ENCODE measurements at places on chromosomes 1 and 21. TPM values are rescaled to one million over a fixed set of nuclear protein-coding genes. Genes with fewer than 3 reads are reported as not detected.

DNA sequence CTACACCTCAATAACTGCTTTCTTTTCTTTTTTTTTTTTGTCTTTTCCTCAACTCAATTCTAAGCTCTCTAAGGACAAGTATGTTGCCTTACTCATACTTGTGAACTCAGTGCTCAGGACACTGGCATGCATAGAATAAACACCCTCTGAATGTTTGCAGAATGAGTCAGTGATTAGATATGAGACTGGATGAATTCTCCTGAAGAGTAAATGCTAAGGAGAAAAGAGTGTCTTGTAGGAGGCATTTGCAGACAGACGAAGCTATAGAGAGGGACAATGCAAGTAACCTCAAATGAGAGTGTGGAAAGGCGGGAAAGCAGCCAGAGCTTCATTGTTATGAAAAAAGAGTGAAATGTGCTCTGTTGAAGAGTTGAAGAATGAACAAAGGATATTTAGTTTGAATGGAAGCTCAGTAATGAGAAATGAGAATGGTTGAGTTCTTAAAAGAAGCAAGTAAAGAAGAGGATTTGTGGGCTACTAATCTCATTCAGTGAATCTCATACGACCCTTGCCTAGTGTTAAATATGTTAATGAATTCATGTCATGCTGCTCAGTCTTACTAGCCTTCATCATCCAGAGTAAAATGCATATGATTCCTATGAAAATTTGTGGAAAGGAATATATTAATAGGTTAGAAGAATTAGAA is 166.1 kb upstream of the DPYD start:
- DNase-seq = no peak
- H3K27me3 ChIP-seq = no peaks in the 10 kb centered on the region
- no peaks in the 10 kb centered on the region for H3K4me1 ChIP-seq
- H3K27ac ChIP-seq = no peak overlapping the region
- H3K4me3 ChIP-seq = no peak overlapping the region

DNA sequence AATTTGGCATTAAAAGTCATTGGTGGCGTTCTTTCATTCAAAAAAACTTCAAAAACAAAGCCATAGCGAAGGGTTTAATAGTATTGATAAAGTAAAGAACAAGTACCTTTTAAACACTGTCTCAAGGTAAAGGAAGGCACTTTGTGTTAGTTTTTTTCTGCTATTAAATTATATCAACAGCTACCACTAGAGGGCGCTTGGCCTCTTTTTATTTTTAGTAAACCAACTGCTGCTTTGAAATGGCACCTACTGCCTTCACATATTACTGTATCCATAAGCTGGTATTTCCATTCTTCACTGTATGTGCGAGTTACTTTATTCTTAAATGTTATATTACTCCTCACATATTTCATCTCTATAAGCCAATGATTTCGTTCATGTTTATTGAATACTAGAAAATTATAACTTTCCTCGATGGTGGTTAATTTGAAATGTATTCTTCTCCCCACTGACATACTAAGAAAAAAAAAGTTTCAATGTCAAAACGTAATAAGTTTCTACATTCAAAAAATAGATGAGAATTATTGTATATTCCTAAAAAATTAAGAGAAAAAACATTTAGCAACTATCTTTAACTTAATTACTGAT is 125.7 kb upstream of the CXADR start:
- no peaks in the 10 kb centered on the region for H3K36me3 ChIP-seq
- H3K4me3 ChIP-seq = no peak overlapping the region
- H3K4me1 ChIP-seq = no peaks in the 10 kb centered on the region
- peak; percentile 58 for DNase-seq

Gene RNF220
- 88.7 TPM for total RNA-seq

- H3K27me3 ChIP-seq = no peaks in the 10 kb centered on the region
- H3K4me3 ChIP-seq = no peak overlapping the region
- no peaks in the 10 kb centered on the region for H3K4me1 ChIP-seq
- no peaks in the 10 kb centered on the region for H3K36me3 ChIP-seq
Measured at GRCh38 chr1:102628109-102628613, 480.2 kb downstream of the COL11A1 start.

Gene NBL1
- 29.4 TPM for total RNA-seq

DNA sequence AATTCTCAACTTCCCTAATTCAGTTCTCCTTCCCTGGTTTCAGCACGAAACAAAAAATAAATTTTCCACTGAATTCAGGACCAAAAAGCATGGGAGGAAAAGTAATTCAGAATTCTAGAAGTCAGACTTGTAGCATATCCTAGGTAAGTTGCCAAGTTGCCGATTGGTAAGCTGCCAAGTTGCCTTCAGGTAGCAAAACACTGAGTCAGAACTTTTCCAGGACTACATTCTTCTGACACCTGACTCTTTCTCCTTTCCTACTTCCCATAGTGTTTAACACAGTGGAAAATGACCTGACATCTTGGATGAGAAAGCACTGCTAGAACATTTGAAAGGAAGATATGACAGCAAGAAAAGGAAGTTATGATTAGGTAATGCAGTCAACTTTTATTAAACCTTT is 322.8 kb downstream of the SPATA17 start:
- H3K36me3 ChIP-seq = no peaks in the 10 kb centered on the region
- no peaks in the 10 kb centered on the region for H3K27me3 ChIP-seq
- H3K4me3 ChIP-seq = no peak overlapping the region
- H3K27ac ChIP-seq = no peak overlapping the region

Gene AIRE
- total RNA-seq = 0.13 TPM

Gene ORC1
- total RNA-seq = 1.2 TPM

Gene FMOD
- 113 TPM for total RNA-seq

Gene RSPH1
- 2.7 TPM for total RNA-seq

- H3K4me3 ChIP-seq = no peak overlapping the region
- H3K4me1 ChIP-seq = no peaks in the 10 kb centered on the region
- no peak overlapping the region for H3K27ac ChIP-seq
- no peaks in the 10 kb centered on the region for H3K27me3 ChIP-seq
- no peaks in the 10 kb centered on the region for H3K36me3 ChIP-seq
- DNase-seq = no peak
Measured at GRCh38 chr21:35127851-35128250, 78.7 kb upstream of the RUNX1 start.

DNA sequence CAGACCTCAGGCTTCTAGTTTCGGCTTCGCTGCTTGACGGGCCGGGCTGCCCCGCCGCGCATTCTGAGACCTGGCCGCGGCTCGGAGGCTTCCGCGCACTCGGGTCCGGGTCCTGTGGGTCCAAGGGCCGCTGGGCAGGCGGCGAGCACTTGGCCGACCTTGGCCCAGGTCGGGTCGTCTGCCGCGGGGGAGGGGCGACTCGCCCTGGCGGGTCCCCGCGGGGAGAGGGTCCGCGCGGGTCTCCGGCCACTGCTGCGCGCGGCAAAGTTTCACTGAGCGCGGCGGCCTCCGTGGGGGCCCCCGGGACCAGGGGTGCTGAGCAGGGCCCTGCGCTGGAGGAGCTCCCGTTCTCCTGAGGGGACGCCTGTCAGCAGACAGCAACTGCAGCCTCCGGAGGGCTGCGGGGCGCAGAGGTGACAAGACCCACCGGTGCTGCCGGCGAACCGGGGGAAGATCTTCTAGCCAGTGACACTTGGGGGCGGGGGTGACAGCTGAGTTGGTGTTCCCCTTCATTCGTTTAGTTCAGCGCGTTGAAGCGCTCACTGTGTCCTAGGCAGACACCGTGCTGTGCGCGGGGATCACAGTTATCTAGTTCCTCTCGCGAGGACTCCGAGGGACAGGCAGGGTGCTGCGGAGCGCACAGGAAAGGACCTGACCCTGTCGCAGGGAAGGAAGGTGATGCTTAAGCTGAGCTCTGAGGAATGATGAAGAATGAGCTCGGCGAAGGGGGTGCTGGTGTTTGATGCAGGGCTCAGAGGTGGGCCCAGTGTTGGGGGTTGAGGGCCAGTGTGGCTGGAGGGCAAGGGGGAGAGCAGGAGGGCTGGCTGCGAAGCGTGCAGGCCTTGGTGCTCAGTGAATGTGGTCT is 725 bp downstream of the MTFR1L start:
- peak overlapping the region; percentile 90 for H3K27ac ChIP-seq
- H3K4me3 ChIP-seq = peak overlapping the region; percentile 98
- H3K4me1 ChIP-seq = peaks cover 40% of the 10 kb centered on the region
- H3K36me3 ChIP-seq = no peaks in the 10 kb centered on the region

Gene CFAP45
- not detected for total RNA-seq

- no peaks in the 10 kb centered on the region for H3K36me3 ChIP-seq
- H3K27ac ChIP-seq = no peak overlapping the region
- H3K4me3 ChIP-seq = no peak overlapping the region
- H3K27me3 ChIP-seq = no peaks in the 10 kb centered on the region
- DNase-seq = no peak
- H3K4me1 ChIP-seq = no peaks in the 10 kb centered on the region
Measured at GRCh38 chr1:239263801-239264200, 122.6 kb upstream of the CHRM3 start.

- no peaks in the 10 kb centered on the region for H3K4me1 ChIP-seq
- H3K27me3 ChIP-seq = no peaks in the 10 kb centered on the region
- H3K27ac ChIP-seq = no peak overlapping the region
- no peak for DNase-seq
- H3K36me3 ChIP-seq = no peaks in the 10 kb centered on the region
Measured at GRCh38 chr21:37627074-37627473, 260.5 kb downstream of the DYRK1A start.

Gene MMEL1
- total RNA-seq = 0.98 TPM

DNA sequence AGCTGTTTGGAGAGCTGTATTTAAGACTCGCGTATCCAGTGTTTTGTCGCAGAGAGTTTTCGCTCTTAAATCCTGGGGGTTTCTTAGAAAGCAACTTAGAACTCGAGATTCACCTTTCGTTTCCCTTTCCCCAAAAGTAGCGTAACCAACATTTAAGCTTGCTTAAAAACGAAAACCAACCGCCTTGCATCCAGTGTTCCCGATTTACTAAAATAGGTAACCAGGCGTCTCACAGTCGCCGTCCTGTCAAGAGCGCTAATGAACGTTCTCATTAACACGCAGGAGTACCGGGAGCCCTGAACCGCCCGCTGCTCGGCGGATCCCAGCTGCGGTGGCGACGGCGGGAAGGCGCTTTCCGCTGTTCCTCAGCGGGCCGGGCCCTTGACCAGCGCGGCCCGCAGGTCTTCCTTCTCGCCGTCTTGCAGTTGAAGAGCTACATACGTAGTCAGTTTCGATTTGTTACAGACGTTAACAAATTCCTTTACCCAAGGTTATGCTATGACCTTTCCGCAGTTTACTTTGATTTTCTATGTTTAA is 1.9 kb downstream of the OLIG1 start:
- peak overlapping the region; percentile 6 for H3K4me3 ChIP-seq
- H3K27me3 ChIP-seq = peaks cover 14% of the 10 kb centered on the region
- peaks cover 7% of the 10 kb centered on the region for H3K4me1 ChIP-seq
- no peak overlapping the region for H3K27ac ChIP-seq
- no peaks in the 10 kb centered on the region for H3K36me3 ChIP-seq

Gene C8A
- not detected for total RNA-seq

DNA sequence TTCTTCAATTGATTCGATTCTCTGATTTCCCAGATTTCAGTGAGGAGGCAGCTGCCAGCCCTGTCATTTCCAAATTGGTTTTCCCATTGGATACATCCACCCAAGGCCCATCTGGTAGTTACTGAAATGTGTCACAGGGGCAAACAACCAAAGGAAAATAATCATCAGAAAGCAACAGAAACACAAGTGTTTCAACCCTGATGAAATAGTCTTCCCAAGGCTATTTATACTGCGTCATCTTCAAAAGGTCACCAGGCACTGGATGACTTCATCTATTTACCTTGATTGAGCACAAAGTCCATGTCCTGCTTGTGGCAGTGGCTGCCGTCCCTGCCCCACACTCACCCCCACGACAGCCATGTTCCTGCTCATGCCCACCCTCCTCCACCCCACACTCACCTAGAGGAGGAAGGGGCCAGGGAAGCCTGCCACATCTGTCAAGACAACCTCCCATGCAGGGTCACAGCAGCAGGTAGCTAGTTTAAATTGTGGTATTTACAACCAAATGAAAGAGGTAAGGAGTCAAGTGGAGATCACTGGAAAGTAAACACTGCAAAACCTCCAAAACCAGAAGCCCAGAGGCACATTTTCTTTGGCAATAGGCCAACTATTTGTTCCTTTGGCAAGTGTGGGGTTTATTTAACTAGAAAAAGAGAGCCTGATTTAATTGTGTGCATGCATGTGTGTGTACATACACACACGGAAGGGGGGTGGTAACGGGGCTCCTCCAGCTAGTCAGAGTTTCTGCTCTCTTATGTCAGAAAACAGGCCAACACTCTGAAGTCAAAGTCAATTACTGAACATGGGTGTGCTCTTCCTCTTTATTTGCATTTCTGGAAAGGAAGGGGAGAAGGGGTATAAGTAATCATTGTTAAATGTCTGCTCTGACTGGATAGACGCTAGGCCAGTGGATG is 49.5 kb upstream of the RAB4A start:
- H3K36me3 ChIP-seq = no peaks in the 10 kb centered on the region
- H3K4me3 ChIP-seq = no peak overlapping the region
- H3K27me3 ChIP-seq = no peaks in the 10 kb centered on the region
- peak; percentile 76 for DNase-seq
- peaks cover 35% of the 10 kb centered on the region for H3K4me1 ChIP-seq
- H3K27ac ChIP-seq = peak overlapping the region; percentile 73

DNA sequence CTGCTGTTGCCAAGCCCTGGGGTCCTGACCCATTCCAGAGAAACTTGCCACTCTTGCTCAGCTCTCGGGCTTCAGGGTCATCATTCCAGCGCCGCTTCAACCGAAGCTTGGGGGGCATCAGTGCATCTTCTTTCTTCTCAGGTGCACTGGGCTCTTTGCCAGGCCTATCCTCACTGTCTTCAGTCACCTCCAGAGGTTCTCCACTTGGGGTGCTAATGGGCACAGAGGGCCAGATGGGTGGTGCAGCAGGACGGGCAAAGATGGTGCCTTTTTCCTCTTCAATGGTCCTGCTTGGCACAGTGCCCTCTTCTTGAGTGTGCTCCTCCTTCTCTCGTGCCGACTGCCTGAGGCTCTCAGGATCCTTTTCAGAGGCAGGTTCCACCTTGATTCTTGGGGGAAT is 13.3 kb downstream of the ETV3 start:
- no peaks in the 10 kb centered on the region for H3K4me1 ChIP-seq
- H3K36me3 ChIP-seq = peaks cover 29% of the 10 kb centered on the region
- peak; percentile 32 for DNase-seq
- H3K4me3 ChIP-seq = no peak overlapping the region
- no peaks in the 10 kb centered on the region for H3K27me3 ChIP-seq

Gene SYTL1
- total RNA-seq = 19.4 TPM

GRCh38 chr1:171793636-171794035 is 12.2 kb downstream of the METTL13 start:
- H3K27ac ChIP-seq = no peak overlapping the region
- no peak for DNase-seq
- H3K4me1 ChIP-seq = peaks cover 4% of the 10 kb centered on the region
- no peaks in the 10 kb centered on the region for H3K27me3 ChIP-seq
- H3K36me3 ChIP-seq = peaks cover 59% of the 10 kb centered on the region

DNA sequence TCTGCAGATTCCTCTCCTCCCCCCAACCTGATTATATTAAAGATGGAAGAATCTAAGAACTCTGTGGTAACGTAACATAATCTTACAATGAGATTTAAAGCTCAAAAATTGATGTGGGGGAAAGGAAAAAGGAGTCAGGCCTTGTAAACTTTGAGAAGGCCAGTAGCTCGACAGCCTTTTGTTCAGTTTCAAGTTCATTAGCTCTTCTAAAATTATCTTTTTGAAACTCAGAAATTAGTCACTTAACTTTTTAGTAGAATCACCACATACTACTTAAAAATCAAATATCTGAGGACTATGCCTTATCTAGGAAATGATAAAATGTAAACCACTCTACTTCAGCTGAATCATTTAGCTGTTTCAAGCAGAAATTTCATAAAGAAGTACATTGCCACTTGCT is 996.2 kb downstream of the AMY1C start:
- no peaks in the 10 kb centered on the region for H3K4me1 ChIP-seq
- no peaks in the 10 kb centered on the region for H3K27me3 ChIP-seq
- no peak for DNase-seq
- H3K36me3 ChIP-seq = no peaks in the 10 kb centered on the region
